Bone marrow (tissue), 2 donors: ENCODE measurements at places on chromosomes 1 and 21.

GRCh38 chr1:160827418-160827817 is 31.4 kb downstream of the LY9 start:
- DNase-seq, result peak; percentile 10

DNA sequence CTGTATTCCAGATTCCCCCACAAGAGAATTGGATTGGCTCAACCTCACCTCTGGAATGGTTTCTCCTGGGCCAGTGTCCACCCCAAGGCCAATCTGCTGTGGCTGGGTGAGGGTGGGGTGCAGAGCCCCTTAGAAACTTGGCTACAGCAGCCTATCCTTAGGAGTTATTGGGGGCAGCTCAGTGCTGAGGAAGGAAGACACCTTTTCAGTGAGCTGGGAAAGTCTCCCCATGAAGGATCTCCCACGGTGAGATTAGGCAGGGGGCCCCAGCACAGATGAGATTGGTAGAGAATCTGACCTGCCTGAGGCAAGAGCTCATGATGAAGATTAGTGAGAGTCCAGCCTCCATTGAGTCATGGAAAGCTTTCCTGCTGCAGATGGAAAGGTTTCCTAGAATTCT is 78.4 kb downstream of the CCDC185 start:
- no peak for DNase-seq

GRCh38 chr1:206982216-206982615 is 12.0 kb upstream of the FCAMR start:
- peak; percentile 45 for DNase-seq

GRCh38 chr1:34330061-34330460 is 153.4 kb downstream of the C1orf94 start:
- DNase-seq, result no peak

DNA sequence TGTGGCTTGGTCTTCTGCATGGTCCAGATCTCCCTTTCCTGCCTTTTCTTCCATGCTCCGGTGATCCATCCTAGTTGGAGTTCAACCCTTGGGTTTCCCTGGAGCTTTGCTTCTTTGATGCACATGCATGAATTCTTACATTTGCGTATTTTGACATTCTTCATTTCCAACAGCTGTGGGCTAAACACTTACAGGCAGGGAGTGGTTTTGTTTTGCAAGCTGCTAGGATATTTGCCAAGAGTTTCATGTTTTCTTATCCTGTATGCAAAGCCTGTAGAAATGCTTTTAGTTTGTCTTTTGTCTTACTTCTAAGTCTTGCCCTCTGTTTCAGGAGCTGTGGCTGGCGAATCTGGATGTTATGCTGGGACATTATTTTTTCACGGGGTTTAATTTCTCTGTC is 90.3 kb upstream of the PAXBP1 start:
- DNase-seq, result no peak

GRCh38 chr1:22892789-22893188 is 79.9 kb downstream of the LACTBL1 start:
- DNase-seq, result no peak

- DNase-seq, result peak; percentile 73
Measured at GRCh38 chr1:169312084-169312954, 55.3 kb downstream of the NME7 start.

DNA sequence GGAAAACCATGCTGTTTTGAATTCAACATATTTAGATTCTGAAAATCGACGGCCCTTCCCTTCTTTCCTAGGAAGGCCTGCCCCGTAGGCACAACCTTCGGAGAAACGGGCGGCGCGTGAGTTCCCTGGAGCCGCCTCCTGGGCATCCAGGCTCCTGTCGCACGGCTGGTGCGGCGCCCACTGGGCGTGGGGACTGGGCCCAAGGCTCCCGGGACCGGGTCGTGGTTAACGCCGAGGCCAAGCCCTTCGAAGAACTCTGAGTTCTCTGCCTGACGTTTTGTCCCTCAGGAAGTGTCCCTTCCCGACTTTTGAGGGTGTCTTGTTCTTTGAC is 19.2 kb upstream of the TBX15 start:
- DNase-seq, result no peak

GRCh38 chr21:38377165-38378088 is 120.6 kb downstream of the KCNJ15 start:
- no peak for DNase-seq

DNA sequence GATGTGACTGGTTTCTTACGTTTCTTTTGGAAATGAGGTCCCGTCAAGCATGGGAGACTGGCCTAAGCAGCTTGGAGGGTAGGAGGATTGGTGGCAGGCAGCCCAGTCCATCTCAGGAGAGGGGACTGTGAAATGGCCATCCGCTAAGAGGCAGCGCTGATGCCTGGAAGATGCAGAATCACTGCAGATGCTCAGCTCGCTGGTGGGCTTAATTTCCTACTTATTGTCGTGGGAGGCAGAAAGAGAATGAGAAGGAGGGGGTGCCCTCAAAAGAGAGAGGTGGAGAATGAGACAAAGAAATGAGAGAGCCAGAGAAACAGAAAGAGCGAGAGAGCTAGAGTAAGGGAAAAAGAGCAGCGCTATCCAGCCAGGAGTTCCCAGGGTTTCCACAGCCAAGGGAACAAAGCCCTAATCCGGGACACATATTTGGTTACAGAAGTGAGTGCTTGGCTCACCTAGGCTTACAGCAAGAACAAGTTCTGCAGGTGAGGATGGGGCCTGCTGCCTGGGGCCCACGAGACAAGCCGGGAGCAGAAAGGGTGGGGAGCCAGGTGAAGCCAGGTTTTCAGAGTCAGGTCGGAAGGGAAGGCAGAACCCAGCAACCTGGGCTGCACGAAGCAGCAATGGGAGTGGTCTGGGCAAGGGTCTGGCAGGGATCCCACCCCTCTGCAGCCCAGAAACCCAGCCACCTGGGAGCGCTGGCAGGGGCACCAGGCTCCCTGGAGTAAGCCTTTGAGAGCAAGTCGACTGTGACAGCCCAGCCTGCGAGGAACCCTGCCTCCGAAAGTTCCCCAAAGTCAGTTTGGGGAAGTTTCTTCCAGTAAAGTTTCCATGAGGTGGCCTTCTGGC is 5.8 kb downstream of the ECE1 start:
- DNase-seq, result no peak

DNA sequence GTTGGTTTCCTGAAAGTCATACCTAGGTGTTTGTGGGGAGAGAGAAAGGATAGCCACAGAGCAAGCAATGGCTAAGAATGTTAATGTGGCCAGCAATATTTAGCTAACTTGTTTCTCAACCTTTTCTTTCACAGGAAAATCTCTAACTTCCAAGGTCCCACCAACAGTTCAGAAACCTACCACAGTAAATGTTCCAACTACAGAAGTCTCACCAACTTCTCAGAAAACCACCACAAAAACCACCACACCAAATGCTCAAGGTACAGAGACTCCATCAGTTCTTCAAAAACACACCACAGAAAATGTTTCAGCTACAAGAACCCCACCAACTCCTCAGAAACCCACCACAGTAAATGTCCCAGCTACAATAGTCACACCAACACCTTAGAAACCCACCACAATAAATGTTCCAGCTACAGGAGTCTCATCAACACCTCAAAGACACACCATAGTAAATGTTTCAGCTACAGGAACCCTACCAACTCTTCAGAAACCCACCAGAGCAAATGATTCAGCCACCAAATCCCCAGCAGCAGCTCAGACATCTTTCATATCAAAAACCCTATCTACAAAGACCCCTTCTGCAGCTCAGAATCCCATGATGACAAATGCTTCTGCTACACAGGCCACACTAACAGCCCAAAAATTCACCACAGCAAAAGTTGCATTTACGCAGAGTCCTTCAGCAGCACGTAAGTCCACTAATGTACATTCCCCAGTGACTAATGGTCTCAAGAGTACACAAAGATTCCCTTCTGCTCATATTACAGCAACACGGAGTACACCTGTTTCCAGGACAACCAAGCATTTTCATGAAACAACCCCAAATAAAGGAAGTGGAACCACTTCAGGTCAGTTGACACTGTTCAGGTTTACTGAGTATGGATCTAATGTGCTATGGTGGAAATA is 15.3 kb downstream of the CD55 start:
- no peak for DNase-seq

DNA sequence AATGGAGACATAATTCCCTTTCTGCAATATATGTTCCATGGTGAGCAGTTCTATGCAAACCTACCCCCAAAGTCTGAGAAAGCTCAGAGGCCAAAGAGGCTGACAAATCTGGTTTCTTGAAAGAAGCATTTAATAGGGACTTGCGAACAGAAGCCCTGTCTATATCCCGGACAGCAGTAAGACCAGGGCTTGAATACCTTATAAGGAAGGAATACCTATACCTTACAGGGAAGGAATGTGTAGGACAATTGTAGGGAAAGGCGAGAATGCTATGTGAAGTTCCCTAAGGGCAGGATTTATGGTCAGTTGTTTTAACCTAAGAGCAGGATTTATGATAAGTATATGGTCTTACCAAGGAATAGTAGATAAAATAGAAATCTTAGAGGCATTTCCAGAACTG is 5.0 kb upstream of the SLC41A1 start:
- DNase-seq, result no peak

- no peak for DNase-seq
Measured at GRCh38 chr1:3244927-3245315, 175.9 kb downstream of the PRDM16 start.

DNA sequence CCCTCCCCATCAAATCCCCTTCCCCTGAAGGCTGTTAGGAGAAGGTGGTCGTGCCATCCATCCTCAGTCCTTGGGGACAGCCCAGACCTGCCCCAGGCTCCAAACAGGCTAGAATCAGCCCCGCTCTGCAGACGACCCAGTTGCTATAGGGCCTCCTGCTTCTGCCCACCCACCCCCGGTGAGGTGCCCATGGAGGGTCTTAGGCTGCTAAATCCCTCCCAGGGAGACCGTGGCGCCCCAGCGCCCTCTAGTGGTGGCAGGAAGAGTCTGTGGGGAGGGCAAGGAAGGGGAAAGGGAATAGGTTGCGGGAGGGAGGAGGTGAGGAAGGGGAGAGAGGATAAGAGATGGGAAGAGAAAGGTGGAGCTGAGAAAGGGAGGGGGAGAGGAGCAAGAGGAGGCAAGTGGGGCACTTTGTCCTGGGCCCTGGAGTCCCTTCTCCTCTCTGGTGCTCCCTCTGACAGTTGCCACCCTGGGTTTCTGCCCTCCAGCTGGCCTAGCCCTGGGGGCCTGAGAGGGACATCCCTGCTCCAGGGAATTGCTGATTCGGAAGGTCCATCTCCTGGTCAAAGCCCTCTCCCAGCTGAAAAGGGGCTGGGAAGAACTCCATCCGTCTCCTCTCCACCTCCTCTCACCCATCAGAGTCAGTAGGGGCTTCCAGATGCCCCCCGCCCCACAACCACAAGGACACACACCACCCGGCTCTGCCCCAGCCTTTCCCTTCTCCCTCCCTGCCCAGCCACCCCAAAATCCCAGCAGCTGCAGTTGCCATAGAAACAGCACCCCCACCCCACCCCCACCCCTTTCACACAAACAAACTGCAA is 55.4 kb downstream of the CAMK2N1 start:
- no peak for DNase-seq

DNA sequence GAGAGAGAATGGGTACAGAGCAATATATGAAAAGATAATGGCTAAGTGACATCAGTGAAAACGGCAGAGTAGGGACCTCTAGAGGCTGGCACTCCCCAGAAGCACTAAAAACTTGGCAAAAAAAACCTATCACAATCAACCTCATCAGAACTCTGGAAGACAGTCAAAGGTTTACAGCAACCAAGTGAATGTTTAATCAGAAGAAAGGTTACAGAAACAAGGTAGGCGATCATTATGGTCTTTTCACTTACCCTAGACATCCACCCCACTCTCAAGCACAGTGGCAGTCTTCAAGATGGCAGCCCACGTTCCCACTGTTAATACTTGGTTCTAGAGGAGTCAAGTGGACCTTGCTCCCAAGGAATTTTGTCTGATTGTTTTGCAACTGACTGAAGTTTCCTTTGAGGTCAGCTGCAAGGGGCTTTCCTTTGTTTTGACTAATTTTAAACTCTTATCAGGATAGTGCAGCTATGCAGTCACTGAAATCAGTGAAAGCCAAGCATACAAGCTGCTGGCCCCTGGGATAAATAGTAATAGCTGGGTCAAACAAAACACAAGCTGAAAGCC is 7.2 kb downstream of the KIFAP3 start:
- no peak for DNase-seq

GRCh38 chr1:234916840-234917239 is 211.8 kb downstream of the TOMM20 start:
- DNase-seq, result no peak

GRCh38 chr1:184771190-184771691 is 16.6 kb upstream of the EDEM3 start:
- no peak for DNase-seq

- DNase-seq, result peak; percentile 80
Measured at GRCh38 chr1:26169669-26170471, at the start of gene ZNF593. Gene ZNF593, plus strand, starts transcription at chr1:26169908. Its CDS starts 76 bp downstream, at chr1:26169984.

DNA sequence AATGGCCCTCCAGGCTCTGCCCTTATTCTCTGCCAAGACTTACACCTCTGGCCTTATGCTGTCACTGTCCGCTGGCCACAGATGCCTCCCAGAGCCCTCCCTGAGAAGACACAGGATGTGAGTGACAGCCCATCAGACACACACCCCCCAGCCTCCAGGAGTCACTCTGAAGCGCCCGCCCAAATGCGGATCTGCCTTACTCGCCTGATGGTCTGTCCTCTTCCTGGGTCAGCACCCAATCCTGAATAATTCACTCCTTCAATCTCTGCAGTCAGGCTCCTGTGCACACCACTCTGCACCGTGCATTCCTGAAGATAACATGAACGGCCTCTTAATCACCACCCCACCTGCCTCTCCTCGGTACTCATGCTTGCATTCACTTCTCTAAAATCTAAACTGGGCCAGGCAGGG is 14.7 kb downstream of the CLSTN1 start:
- DNase-seq, result no peak

DNA sequence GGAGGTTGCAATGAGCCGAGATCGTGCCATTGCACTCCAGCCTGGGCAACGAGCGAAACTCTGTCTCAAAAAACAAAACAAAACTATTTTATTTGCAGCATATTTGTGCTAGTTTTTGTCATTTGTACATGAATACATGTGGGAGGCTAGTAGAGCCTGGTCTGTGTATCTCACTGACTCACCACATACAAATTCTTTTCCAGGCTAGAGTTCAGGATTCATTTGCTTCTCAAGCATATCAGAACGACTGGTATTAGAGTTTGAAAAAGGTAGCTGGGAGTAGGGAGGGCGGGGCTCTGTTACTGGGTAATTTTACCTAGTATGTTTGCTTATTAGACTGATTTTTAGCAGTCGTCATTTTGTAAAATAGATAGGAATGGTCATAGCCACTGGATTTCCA is 4.5 kb upstream of the TOR3A start:
- no peak for DNase-seq

DNA sequence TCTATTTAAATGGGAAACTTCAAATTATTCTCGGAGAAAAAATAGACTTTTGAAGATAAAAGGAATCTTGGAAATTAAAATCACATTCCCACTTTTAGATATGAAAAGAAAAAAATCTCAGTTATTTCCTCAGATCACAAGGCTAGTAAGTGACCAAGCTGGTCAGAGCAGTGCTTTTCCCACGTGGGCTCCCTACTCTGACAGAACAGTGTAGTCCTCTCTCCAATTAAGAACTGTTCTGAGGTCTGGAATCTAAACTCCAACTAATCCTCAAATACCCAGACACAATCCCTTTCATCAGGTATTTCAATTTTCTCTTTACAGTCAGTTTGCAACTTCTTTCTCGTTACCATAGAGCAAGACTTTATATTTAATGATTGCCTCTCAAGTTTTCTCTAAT is 50.6 kb downstream of the RGS21 start:
- no peak for DNase-seq
